Bronchial epithelial cell (primary cell): ENCODE measurements at places on chromosomes 4 and X.

DNA sequence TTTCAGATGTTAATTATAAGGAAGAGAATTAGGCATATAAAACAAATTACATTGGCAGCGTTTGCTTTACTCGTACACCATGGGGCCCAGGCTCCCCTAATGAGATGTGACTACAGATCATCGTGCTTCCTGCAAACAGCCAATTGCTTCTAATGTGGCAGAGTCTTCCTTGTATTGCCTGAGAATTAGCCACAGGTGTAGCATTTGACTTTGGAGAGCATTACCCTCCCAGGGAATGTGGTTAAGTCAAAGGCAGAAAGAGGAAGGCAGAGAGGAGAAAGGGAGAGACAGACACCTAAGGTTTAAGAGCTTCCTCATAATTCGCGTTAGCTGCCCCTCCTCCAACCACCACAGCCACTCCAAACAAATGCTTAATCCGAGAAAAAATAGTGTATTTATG is 97.0 kb downstream of the MID1IP1 start:
- DNase-seq = no peak

GRCh38 chr4:77152421-77152820 is 4.6 kb upstream of the CCNG2 start:
- peak; percentile 70 for DNase-seq

- peak; percentile 46 for DNase-seq
Measured at GRCh38 chr4:185096032-185096653, 46.9 kb upstream of the SLC25A4 start.

DNA sequence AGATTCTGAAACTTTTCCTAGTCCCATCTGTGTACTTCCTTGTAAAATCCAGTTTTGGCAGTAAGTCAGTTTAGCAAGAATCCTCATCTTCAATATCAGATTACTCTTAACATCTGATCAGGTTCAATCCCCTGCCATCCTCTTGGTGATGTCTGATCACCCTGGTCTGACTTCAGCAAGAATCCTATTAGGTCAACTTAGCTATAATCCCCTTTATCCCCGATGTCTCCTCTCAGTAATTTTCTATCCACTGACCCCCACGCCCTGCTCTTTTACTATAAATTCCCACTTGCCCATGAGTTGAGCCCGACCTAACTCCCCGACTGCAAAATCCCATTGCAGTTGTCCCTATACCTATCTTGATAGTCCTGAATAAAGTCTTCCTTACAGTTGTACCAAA is 57.9 kb upstream of the PRSS48 start:
- no peak for DNase-seq

DNA sequence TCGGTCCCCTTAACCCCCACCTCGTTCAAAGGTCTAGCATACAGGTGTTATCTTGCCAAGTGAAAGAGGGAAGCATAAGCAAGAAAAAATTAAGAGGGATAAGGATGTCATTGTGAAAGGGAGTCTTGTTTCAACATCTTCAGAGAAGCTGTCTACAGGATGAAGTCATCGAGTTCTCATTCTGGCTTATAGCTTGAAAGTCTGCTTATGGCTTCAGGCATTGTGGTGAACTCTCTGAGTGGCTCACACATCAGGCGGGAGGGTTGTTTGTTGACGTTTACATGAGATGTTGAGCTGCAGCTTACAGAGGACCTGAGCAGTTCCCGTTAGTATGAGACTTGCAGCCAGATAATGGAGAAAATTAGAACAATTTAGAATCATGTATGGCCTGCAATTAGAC is 16.6 kb downstream of the MAGEA9B start:
- peak; percentile 85 for DNase-seq

GRCh38 chrX:129777218-129778030 is 2.3 kb upstream of the SASH3 start:
- DNase-seq = peak; percentile 10

DNA sequence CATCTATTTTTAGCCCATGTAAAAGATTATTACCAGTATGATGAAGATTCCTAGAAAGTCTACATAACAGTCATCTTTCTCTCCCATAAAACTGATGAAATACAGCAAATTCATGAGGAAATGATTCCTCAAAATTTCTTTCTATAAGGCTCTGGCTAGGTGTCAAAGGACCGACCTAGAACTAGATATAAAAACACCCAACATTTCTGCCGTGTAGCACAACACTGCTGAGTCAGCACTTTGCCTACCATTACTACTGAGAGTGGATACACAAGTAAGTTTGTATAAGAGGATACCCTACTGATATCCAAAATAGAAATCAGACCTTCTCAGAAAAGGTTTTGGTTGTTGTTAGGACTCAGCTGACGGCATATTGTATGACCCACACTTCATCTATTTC is 24.7 kb downstream of the TMEM47 start:
- DNase-seq = no peak
